ENCODE measurements at places on chromosomes 1 and 21.

DNA sequence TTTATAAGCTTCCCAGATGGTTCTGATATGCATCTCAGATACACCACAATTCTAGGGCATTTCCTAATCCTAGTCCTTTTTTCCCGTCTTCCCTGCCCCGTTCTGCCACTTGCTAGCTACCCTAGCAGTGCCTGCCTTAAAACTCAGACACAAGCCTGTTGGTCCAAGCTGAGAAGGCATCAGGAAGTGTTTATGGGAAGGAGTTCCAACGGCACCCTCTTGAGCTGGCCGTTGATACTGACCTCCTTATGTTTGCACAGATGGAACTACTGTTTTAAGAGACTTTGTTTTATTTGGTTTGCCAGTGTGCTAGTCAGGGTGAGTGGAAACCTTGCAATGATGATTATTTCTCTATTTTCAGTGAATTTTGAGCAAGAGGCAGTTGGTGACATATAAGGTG, 67.2 kb downstream of the UCK2 start:
- H3K27me3 ChIP-seq = no peaks in the 10 kb centered on the region
- H3K36me3 ChIP-seq = peaks cover 27% of the 10 kb centered on the region
- DNase-seq = no peak
- H3K4me3 ChIP-seq = no peak overlapping the region
- peaks cover 14% of the 10 kb centered on the region for H3K4me1 ChIP-seq

DNA sequence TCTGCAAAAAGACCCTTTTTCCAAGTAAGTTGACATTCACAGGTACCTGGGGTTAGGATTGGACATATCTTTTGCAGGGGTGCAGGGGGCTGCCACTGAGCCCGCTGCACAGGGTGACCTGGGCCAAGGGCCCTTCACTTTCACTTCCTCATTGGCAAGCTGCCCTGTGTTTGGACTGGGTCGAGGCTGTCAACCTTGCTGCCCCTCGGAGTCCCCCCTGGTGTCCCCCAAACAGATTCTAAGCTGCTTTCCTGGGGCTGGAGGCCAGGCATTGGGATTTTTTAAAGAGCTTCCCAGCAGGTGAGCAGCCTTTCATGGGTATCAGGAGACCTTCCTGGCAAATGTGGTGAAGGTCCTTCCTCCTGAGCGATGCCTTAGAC, 7.9 kb upstream of the UMODL1 start:
- peaks cover 6% of the 10 kb centered on the region for H3K27me3 ChIP-seq
- DNase-seq = peak; percentile 26
- H3K4me1 ChIP-seq = peaks cover 47% of the 10 kb centered on the region
- H3K36me3 ChIP-seq = no peaks in the 10 kb centered on the region
- peak overlapping the region; percentile 74 for H3K4me3 ChIP-seq
- peak overlapping the region; percentile 98 for H3K27ac ChIP-seq

DNA sequence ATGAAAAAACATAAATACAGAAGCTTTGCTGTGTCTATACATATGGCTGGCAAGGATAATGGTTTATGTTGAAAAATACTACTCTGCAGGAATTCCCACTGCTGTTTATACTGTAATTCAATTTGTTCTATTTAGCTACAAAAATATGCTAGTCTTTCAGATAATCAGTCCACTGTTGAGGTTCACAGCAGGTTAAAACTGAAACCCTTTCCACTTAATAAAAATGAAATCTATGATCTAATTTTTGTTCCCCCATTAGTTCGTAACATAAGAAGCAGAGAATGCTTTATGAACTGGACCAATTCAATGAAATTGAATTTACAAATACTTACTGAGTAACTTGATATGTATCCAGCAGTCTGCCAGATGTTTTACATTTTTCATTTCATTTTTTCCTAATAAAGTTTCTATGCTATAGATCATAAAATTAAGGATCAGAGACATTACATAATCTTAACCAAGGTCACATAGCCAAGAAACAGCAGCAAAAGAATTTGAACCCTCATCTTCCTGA, 360.1 kb upstream of the BEND5 start:
- H3K4me1 ChIP-seq = no peaks in the 10 kb centered on the region
- H3K4me3 ChIP-seq = no peak overlapping the region
- no peaks in the 10 kb centered on the region for H3K27me3 ChIP-seq
- H3K36me3 ChIP-seq = no peaks in the 10 kb centered on the region
- no peak overlapping the region for H3K27ac ChIP-seq

DNA sequence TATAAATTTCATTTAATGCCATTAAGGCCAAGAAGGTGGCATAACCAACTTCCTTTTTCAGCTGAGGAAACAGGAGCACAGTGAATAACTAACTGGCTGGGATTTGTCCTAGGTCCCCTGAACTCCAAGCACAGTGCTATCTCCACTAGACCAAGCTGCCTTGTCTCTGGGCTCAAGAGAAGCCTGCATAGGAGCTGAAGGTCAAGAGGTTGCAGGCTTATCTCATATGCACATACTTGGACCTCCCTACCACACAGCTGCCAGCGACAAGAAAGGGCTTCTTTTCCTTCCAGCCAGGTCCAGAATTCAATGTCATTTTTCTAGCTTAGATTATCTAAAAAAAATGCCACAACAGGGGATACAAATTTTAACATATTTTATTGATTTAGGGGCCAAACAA, 27.1 kb downstream of the AK2 start:
- peaks cover 86% of the 10 kb centered on the region for H3K36me3 ChIP-seq
- no peak overlapping the region for H3K27ac ChIP-seq
- no peak for DNase-seq

Measured in activated CD4-positive, alpha-beta memory T cell treated with anti-CD3 and anti-CD28 coated beads, Interleukin-2, amount 10 ng/mL, durations not matched to agents 7 days and 5 days (primary cell).